ENCODE measurements at places on chromosomes 5 and 9.

DNA sequence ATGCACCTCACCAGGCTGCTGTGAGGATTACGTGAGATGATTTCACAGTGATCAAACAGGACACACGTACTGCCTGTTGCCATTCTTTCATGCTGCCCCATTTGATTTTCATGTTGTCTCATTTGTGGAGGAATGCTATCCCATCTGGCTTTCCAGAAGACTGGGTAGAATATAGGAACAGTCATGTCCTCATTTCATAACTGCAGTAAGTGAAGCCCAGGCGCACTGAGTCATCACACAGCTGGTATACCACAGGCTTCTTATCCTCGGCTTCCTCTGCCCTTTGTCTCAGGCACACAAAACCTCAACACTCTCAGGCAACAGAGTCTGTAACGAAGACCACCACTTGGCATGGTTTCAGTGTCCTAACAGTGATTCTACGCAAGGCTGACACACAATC is 62.3 kb downstream of the LHFPL2 start:
- no peak for DNase-seq

DNA sequence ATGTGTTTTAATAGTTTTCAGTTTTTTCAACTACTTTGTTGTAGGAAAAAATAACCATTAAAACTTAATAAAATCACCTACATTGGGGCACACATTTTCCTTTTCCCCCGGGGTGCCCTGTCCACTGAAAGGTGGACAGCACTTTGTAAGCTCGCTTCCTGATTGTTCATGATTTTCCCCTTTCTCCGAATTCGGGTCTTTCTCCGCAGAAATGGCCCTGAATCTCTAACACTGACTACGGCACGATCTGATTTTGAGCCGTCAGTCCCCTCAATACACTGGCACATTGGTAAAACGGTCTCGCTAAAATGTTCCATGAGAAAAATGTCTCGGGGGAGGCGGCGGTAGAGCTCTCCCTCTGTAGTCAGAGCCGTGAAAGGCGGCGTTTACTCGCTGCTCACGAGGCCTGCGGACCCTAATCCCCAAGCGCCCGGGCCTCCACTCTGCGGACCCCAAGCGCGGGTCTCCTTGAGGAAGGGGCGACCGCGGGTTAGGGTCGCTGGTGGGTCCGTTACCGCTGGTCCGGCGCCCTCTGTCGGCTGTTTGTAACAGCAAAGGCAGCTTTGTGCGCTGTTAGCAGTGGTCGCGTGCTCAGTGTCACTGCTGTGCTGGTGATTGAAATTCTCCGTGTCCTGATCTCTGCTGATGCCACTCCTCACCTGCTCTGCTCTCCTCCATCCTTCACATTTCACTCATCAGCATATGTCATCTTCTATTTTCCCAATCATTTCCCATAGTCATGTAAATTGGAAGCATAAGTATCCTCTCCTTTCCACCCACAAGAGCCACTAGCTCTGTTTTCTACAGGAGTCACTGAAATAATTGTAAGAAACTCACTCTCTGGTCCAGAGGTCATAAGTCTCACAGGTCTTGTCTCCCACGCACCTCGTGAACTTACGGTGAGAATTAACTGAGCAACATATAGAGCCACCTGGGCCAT is 10.8 kb upstream of the IFNA2 start:
- peak; percentile 38 for DNase-seq

GRCh38 chr5:41815261-41815660 is 55.0 kb downstream of the OXCT1 start:
- no peak for DNase-seq

DNA sequence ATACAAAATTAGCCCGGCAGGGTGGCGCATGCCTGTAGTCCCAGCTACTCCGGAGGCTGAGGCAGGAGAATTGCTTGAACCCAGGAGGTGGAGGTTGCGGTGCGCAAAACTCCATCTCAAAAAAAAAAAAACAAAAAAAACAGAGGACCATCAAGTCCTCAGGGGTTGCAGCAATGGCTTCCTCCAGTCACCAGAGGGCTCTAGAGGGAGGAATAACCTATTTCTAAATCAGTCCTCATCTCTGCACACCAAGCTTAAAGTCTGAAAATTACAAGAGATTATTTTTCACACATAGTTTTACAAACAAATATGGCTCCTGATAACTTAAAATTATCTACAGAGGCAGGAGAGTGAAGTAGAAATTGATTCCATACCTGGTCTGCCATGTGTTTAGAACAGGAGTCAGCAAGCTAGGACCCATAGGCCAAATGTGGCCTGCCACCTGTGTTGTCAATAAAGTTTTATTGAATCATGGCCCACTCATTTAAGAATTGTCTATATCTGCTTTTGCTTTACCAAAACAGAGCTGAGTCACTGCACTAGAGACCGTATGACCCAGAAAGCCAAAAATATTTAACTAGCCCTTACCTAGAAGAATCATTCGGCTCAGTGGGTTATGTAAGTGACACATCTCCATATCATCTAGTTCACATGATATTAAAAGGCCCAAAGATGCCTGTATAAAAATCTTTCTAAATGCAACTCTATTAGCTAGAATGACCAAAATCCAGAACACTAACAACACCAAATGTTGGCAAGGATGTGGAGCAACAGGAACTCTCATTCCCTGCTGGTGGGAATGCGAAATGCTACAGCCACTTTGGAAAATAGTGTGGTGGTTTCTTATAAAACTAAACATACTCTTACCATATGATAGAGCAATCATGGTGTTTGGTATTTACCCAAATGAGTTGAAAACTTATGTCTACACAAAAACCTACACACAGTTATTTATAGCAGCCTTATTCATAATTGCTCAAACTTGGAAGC is 207.7 kb downstream of the FRMD3 start:
- DNase-seq, result no peak

DNA sequence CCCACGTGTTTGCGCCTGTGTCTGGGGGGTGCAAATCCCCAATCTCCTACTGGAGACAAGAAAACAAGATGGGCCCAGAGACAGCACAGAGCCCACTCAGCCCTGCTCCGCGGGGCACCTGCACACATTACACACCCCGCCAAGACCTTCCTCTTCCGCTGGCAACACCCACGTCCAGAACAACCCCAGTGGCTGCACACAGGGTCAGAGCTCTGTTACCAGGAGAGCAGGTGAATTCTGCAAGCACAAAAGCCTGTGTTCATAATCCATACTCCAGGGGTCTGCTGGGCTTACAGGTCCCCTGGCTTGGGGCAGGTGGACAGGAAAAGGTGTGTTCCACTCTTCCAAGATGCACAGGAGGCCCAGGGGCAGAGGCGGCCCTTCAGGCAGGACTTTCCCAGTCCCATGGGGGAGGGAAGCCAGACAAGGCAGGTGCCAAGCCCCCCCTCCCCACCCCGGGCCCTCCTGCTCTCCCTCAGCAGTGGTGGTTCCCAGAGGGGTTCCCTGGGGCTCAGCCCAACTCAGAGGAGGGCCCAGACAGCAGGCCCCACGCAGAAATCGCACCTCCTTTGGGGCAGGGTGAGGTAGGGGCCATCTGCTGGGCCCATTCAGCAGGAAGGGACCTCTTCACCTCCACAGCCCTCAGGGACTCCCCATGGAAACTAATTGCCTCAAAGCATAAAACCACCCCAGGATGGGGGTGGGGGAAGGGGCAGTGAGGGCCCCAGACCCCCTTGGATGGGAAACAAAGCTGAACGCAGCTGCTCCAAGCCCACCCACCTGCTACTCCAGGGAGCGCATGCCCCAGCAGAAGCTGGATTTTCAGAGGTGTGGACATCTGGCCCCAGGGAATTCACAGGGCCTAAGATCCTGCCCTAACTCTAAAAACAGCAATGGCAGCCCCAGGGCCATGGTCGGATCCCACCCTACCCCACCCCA is 105.3 kb downstream of the VAV2 start:
- no peak for DNase-seq

GRCh38 chr5:125536095-125536494 is 789.7 kb upstream of the ZNF608 start:
- DNase-seq, result no peak

GRCh38 chr9:27929841-27930240 is 356.6 kb upstream of the C9orf72 start:
- DNase-seq, result no peak

- no peak for DNase-seq
These were observed 25.2 kb downstream of the HOMER1 start for GRCh38 chr5:79488775-79489174.

- no peak for DNase-seq
These were observed 94.1 kb downstream of the CDC42SE2 start for GRCh38 chr5:131357739-131358561.

GRCh38 chr5:160213537-160213936 is 15.8 kb upstream of the FABP6 start:
- no peak for DNase-seq

DNA sequence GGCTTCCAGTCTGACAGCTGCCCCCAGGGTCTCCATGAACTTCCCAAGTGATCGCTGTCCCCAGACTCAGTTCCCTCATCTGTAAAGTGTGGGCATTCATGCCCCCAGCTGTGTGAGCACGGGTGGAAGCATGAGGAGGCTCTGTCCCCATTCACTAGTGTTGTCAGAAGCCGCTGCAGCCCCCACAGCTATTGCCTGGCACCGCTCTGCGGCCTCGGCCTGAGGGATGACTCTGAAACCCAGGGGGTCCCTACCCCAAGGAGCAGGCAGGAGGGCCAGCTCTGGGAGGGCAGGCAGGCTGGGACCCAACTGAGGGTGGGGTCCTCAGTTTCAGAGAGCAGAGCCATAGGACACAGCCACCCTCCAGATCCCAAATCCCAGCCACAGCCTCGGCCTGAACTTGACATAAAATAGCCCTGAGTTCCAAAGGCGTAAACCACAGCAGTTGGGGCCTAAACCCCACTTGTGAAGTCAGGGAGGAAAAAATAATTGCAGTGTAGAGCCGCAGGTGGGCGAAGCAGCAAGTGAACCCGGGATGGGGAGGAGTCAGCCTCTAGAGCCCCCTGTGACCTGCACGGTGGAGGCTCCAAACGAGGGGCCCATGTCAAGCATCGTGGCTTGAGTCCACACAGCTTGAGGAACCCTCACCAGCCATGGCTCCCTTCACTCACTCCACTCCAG is 66.0 kb upstream of the ADAMTS2 start:
- no peak for DNase-seq

DNA sequence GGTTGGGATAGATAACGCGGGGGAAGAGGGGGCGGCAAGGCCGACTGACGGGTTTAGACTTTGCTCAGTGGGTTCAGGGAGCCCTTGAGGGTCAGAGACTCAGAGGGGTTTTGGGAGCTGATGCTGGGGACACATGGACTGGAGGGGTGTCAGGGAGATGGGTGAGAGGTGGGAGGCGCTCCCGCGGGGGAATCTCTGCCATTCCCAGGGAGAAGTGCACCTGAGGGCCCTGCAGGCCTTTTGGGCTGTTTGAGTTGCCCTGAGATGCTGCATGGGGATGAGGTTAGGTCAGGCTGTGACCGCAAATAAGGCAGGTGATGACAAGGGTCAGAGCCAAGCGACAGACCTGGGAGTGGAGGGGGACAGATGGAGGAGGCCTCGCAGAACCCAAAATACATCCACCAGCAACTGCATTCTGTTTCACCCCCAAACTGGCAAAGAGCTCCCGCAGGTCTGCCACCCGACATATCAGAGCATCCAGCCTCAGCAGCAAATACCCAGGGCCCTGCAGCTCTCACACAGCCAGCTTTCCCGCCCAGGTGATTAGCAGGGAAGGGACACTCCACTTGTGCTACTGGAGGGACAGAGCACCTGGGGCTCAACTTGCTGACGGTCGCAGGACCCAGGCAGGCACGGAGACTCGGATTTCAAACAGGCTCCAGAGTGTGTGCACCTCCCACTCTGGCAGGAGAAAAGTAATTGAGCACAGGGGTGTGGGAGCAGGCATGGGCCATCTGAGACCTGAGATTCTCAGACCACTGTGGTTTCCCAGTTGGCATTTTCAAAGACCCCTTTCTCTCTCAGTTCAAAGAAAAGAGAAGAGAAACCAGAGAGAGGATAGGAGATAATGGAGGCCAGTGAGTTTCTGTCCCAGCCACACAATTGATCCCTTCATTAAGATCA is 26.4 kb downstream of the TMOD1 start:
- DNase-seq, result no peak

- no peak for DNase-seq
These were observed 39.6 kb upstream of the ELL2 start for GRCh38 chr5:96001262-96001661.

DNA sequence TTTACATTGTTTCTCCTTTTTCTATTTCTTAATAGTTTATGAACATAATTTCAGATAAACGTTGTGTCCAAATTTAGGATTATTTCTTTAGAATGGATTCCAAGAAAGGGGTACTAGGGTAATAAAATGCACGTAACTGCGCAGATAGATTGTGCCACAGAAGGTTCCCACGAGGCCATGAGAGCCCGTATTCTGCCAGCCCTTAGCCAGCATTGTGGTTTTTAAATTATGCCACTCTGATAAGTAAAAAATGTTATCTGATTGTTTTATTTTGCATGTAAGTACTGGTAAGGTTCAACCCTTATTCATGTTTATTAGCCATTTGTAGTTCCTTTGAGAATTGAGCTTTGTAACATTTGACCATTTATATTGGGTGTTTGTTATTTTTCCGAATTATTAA is 88.7 kb downstream of the PRKACG start:
- no peak for DNase-seq

- no peak for DNase-seq
These were observed 50.6 kb downstream of the MELK start for GRCh38 chr9:36623280-36623679.

- DNase-seq, result no peak
These were observed 229.1 kb downstream of the SEC61B start for GRCh38 chr9:99451112-99451606.
